Stimulated activated CD8-positive, alpha-beta memory T cell treated with anti-CD3 and anti-CD28 coated beads, Interleukin-7, amount 100 ng/mL, for 24 hours (primary cell): ENCODE measurements at places on chromosomes 4 and X.

DNA sequence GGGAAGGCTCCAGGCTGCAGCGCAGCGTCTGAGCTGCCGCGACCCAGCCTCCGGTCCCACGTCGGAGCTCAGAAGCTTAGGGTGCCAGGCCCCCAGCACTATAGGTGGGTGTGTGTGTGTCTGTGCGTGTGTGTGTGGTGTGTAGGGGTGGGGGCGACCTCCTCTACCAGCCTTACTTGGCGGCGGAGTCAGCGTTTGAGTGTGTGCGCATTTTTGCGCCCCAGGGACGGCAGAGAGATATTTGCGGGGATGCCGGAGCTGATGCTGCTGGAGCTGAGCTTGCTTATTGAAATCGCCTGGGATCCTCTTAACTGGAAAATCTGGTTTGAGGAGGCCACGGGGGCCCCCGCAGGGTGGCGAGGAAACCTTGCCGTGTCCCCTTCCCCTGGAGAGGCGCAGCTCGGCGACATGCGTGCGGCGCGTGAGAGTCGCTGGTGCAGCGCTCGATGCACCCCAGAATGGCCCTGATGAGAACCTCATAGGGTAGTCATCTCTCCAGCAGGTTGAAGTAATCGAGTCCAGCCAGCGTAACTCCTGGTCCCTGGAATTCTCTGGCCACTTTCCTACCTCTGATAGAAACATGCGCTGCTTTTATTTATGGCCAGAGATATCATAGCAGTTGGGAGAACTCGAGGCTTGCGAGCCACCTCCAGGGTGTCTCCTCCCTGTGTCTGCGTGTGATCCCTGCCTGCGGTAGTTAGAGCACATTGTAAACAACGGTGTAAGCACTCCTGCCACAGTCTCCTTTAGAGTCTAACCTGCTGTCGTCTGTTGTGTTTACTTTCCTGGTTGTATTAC, 2.7 kb downstream of the ADGRL3 start:
- no peak for DNase-seq

- DNase-seq, result no peak
Observed at GRCh38 chr4:116118221-116118620, 967.2 kb downstream of the TRAM1L1 start.

DNA sequence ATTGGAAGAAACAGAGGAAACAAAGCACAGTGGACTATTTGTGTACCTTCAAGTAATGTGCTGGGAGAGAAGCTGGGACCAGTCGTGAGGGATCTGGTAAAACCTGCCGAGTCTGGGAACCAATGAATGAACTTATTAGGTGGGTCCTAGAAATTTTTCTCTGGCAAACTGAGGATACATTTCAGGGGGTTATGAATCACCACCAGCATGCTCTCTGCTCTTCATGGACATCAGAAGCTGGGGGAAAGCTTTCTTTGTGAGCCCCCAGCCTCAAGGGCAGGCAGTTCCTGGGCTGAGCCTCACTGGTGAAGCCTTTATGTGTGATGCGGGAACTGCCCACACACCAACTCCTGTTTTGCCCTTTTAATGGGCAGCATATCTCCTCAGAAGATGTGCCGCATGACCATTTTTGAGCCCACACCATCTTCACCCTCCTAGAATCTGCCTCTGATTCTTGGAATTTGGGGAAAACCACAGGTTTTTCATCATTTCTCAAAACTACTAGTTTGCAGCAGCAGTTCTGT, 95.4 kb upstream of the ENPP6 start:
- no peak for DNase-seq

GRCh38 chrX:119942831-119943184, 743 bp downstream of the NKAP start:
- DNase-seq, result no peak

DNA sequence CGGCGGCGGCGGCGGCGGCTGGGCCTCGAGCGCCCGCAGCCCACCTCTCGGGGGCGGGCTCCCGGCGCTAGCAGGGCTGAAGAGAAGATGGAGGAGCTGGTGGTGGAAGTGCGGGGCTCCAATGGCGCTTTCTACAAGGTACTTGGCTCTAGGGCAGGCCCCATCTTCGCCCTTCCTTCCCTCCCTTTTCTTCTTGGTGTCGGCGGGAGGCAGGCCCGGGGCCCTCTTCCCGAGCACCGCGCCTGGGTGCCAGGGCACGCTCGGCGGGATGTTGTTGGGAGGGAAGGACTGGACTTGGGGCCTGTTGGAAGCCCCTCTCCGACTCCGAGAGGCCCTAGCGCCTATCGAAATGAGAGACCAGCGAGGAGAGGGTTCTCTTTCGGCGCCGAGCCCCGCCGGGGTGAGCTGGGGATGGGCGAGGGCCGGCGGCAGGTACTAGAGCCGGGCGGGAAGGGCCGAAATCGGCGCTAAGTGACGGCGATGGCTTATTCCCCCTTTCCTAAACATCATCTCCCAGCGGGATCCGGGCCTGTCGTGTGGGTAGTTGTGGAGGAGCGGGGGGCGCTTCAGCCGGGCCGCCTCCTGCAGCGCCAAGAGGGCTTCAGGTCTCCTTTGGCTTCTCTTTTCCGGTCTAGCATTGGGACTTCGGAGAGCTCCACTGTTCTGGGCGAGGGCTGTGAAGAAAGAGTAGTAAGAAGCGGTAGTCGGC, 528 bp downstream of the FMR1 start:
- peak; percentile 1 for DNase-seq

DNA sequence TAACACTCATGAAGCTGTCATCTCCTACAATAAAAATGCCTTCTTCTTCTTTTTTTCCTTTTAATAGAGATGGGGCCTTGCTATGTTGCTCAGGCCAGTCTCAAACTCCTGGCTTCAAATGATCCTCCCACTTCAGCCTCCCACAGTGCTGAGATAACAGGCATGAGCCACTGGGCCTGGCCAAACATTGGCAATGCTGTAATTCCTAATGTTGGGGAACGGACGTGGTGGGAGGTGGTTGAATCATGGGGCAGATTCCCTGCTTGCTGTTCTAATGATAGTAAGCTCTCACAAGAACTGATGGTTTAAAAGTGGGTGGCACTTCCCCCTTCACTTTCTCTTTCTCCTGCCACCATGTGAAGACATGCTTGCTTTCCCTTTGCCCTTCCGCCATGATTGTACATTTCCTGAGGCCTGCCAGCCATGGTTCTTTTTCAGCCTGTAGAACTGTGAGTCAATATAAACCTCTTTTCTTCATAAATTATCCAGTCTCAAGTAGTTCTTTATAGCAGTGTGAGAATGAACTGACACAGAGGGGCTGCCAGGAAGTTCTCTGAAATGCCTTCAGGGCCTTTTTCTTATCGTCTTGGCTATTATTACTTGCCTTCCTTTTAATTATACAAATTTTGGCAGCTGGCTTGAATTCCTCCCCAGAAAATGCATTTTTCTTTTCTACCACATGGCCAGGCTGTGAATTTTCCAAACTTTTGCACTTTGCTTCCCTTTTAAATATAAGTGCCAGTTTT, 93.0 kb downstream of the CENPC start:
- DNase-seq, result no peak

- DNase-seq, result no peak
Observed at GRCh38 chr4:133621628-133622027, 472.5 kb downstream of the PCDH10 start.

GRCh38 chrX:15681433-15681832, 16.8 kb upstream of the CLTRN start:
- DNase-seq, result no peak

- no peak for DNase-seq
Observed at GRCh38 chr4:171588764-171589163, 224.4 kb upstream of the GALNTL6 start.

DNA sequence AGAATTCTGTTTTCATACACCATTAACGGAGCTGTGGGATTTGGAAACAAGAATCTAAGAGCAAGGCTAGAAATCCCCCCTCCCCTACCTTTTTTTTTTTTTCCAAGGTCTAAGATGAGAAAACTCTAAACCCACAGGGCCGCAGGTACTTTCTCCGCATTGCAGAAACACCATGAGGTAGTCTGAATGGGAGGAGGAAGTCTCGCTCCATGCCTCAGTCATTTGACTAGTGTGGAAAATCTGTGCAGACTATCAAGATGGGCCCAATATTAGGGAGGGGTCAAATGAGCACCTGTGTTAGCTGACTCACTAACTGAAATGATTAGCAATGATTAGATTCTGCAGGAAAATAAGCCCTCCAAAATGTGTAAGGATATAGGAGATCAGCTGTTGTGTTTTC, 40.9 kb upstream of the MAP3K15 start:
- DNase-seq, result no peak

DNA sequence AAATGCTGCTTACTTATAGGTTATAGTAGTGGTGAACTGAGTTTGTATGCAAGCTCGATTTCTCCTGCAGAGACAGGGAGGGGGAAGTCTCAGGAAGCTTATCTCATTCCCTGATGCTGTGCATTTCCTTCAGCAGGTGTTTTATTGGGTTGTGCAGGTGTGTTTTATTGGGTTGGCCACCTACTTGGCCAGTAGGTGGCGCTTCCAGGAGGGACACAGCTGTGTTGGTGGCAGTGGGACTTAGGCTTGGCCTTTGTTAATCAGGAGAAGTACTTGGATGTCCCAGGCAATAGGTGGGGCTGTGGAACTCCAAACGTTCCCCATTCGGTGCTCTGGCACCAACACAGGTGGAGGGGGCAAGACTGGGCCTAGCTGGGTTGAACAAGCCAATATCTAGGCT, 196.0 kb upstream of the DCAF8L1 start:
- DNase-seq, result no peak

GRCh38 chrX:69093960-69094871, 71.0 kb downstream of the PJA1 start:
- DNase-seq, result no peak

DNA sequence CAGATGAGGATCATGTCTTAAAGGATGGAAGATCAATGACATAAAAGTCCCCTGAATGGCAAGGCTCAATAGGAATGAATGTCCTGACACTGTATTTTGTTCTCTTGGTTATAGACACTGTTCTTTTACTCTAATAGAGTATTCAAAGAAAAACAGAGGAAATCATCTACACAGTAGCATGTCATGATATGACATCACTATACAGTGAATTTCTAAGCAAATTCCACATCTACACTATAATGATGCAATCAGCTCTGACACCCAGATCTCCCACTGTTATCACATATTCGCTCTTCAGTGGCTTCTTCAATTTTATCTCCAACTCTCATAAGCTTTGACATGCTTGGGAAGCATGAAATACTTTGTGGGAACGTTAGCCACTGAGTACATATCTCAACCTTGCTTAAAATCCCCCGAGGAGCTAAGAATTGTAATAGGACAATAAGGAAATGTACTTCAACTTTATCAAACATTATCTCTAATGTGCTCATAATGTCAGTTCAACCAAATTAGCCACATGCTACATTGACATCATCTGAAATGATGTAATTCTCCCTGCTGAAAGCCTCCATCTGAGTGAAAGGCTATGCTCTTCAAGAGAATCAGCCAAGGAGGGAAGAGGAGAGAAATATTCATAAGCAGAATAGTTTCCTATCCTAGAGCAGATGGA, 139.6 kb upstream of the PTCHD1 start:
- DNase-seq, result no peak

GRCh38 chr4:119750771-119751170, 122.2 kb upstream of the PDE5A start:
- DNase-seq, result no peak

GRCh38 chr4:38114386-38115150, 154.4 kb downstream of the PTTG2 start:
- no peak for DNase-seq

GRCh38 chr4:48196758-48197504, 62.9 kb upstream of the TXK start:
- DNase-seq, result no peak

GRCh38 chr4:87391576-87392054, 627 bp upstream of the HSD17B11 start:
- DNase-seq, result no peak

DNA sequence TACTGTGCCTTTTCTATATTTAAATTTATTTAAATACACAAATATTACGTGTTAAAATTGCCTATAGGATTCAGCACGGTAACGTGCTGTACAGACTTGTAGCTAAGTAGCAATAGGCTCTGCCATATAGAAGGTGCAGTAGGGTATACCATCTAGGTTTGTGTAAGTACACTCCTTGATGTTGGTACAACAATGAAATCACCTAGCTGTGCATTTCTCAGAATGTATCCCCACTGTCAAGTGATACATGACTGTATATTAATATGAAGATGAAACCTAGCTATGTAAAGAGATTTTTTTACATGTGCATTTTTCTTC, 431.2 kb downstream of the KCTD8 start:
- DNase-seq, result no peak

- no peak for DNase-seq
Observed at GRCh38 chrX:10370976-10371375, 214.2 kb downstream of the CLCN4 start.

DNA sequence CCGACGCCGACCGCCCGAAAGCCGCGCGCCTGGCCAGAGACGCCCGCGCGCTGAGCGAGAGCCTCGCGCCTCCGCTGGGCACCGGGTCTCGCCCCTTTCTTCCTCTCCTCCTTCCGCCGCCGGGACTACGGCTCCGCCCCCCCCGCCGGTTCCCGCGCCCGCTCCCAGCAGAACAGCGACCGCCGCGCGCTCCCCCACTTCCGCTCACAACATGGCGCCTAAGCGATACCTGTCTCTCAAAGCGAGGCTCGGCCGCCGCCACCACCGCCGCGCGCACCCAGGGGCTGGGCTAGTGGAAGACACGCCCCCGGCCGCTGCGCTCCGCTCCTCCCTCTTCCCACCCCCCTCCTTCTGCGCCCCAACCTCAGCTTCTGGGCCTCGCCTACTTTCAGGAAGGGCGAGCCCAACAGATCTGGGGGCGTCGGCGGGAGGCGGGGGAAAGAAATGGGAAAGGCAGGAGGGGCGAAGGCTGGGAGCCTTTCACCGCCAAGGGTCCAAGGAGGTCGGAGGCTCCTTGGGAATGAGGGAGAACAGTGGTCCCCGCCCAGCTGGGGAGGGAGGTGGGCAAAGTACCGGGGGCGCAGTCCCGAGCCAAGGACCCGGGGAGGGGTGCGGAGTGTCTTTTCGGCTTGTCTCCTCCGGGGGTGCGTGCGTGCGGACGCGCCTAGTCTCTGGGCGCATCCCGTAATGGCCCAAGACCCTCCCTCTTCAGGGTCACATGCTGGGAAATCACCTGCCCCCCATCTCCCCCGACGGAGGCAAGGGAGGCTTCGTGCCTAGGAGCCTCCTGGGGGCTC, at the start of gene RPS6KA3:
Gene RPS6KA3, minus strand, starts transcription at position 100 of the 797 bp plus-strand sequence. CDS start 277 bp downstream, outside the sequence.
- peak; percentile 71 for DNase-seq

- no peak for DNase-seq
Observed at GRCh38 chrX:13330446-13330845, 10.6 kb upstream of the ATXN3L start.

DNA sequence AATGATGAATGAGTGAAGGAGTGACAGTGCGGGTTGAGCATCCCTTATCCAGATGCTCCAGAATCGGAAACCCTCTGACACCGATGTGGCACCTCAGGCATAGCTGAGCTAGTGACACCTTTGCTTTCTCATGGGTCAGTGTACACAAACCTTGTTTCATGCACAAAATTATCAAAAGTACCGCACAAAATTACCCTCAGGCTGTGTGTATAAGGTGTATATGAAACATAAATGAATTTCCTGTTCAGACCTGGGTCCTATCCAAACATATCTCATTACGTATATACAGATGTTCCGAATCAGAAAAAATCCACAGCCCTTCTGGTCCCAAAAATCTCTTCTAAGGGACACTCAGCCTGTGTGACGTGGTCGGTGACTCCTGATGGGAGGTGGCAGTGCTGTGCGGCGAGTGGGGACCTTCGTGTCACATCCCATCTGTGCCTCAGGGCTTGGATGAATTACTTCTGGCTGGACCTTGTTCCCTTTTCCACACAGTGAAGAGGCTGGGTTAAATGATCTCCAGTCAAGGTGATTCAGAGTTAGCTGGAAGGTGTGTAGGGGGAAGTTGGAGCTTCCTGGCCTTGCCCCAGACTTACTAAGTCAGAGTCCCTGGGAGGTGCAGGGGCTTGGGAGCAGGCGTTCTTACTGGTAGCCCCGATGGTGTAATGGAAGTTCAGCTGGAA, 18.8 kb downstream of the RGS12 start:
- no peak for DNase-seq
